Iris pigment epithelial cell (primary cell): ENCODE measurements at places on chromosomes 4 and X.
A peak's percentile ranks its signal among the peaks of the same experiment; 100 is the strongest.

- no peak for DNase-seq
Observed at GRCh38 chr4:145795521-145795920, 115.6 kb downstream of the C4orf51 start.

GRCh38 chr4:98657531-98658286, 702 bp downstream of the TSPAN5 start:
- peak; percentile 70 for DNase-seq

GRCh38 chr4:141447761-141448160, 188.6 kb upstream of the IL15 start:
- DNase-seq: no peak

DNA sequence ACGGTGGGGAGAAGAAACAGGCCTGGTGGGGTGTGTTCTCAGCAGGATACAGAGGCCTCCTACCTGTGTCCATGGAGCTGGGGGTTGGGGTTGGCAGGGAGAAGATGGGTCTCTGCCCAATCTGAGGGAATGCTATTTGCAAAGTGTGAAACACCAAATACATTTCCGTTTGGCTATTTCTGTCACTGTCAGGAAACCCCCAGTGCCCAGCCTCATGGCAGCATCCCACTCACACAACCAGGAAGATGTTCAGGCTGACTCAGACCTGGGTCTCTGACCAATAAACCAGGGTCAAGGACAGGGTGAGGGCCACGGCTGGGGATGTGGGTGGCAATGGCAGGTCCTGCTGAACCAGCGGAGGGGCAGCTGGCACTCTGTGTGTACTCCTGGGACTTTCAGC, 41.3 kb downstream of the BCOR start:
- no peak for DNase-seq

GRCh38 chrX:136064661-136065043, 79.4 kb downstream of the SLC9A6 start:
- peak; percentile 54 for DNase-seq

GRCh38 chrX:131741103-131741581, 197.3 kb downstream of the OR13H1 start:
- peak; percentile 40 for DNase-seq

DNA sequence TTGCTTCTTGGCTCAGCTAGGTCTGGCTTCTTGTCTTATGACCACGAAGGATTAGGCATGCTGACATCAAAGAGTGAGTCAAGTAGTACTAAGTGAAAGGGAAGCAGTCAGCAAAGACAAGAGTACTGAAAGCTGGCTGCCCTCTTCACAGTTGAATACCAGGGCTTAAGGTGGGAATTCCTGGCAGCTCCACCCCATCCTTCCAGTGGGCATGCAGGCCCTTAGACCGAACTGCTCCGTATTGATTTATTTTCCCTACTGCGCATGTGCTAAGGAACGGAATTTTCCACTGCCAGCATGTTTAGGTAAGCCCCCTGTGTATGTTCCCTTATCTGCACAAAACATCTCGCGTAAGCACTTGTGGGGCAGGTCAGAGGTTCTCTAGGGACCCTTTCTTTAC, 2320.1 kb downstream of the ARAP2 start:
- DNase-seq: peak; percentile 84
